AG04449 (cell line): ENCODE measurements at places on chromosomes 5 and 9.

GRCh38 chr5:138936968-138937345, 61.8 kb upstream of the LRRTM2 start:
- DNase-seq: no peak

- no peak for DNase-seq
These were observed 84.0 kb downstream of the GTF3C4 start for GRCh38 chr9:132754236-132754635.

GRCh38 chr5:112467485-112467884, 48.4 kb upstream of the EPB41L4A start:
- DNase-seq: no peak

DNA sequence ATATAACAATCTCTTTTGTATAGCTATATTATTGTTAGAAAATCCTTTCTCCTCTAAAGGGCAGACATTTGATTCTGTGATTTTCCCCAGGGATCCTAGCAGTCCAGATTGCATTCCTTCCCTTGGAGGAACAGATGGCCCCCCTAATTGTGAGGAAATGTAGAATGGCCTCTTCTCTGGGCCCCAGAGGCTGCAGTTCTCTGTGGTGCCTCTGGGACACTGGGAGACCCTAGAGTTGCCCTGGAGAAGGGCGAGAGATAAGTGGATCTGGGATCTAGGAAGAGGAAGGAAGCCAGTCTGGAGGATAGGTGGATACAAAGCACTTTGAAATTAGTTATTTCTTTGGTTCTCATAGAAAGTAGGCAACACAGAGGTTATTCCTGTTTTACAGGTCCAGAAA, 1.9 kb upstream of the HINT2 start:
- DNase-seq: no peak
